Fibroblast of villous mesenchyme (primary cell): ENCODE measurements at places on chromosomes 12 and 14. TPM values are rescaled to one million over a fixed set of nuclear protein-coding genes. Genes with fewer than 3 reads are reported as not detected.

Gene DEPDC4
- 0.64 and 1.7 TPM in 2 replicates for total RNA-seq

Gene ADGRD1
- under 0.01 TPM in 2 replicates for total RNA-seq

Gene STAT2
- 232 and 296 TPM in 2 replicates for total RNA-seq

Gene HCAR1
- total RNA-seq: 0.43 and 0.97 TPM in 2 replicates

Gene GPR132
- under 0.01 TPM in 1 of 2 replicates, not detected in the other for total RNA-seq

Gene USP30
- total RNA-seq: 8.4 and 9.1 TPM in 2 replicates

Gene MANSC4
- total RNA-seq: not detected in 2 replicates

Gene ERBB3
- 0.32 and 1.7 TPM in 2 replicates for total RNA-seq

Gene VPS37B
- total RNA-seq: 21.2 and 26.4 TPM in 2 replicates

Gene KCNA5
- total RNA-seq: not detected in 2 replicates

Gene CD4
- 1.7 and 1.9 TPM in 2 replicates for total RNA-seq

Gene OR6C4
- not detected in 2 replicates for total RNA-seq

Gene RNF212B
- not detected in 2 replicates for total RNA-seq

Gene PPFIA2
- total RNA-seq: 3.9 and 4.7 TPM in 2 replicates

Gene NOVA1
- 1.9 and 6.9 TPM in 2 replicates for total RNA-seq

Gene TSHR
- not detected in 2 replicates for total RNA-seq

Gene NANOG
- not detected in 2 replicates for total RNA-seq

Gene SLC7A8
- total RNA-seq: 0.86 and 0.97 TPM in 2 replicates

Gene PIANP
- total RNA-seq: not detected in 2 replicates

Gene GLT8D2
- 51.4 and 55.1 TPM in 2 replicates for total RNA-seq

Gene TAS2R31
- 7.3 and 8.4 TPM in 2 replicates for total RNA-seq

Gene STAC3
- 0.32 and 1.3 TPM in 2 replicates for total RNA-seq

Gene CISTR
- total RNA-seq: not detected in 2 replicates

Gene IL23A
- total RNA-seq: 0.32 TPM in 1 of 2 replicates, not detected in the other

Gene ABCD2
- under 0.01 and 0.32 TPM in 2 replicates for total RNA-seq

Gene OSBPL8
- total RNA-seq: 135 and 148 TPM in 2 replicates

Gene SETD3
- total RNA-seq: 44.1 and 57.0 TPM in 2 replicates

Gene VWF
- under 0.01 and 0.32 TPM in 2 replicates for total RNA-seq

Gene CELA1
- not detected in 2 replicates for total RNA-seq

Gene PDE3A
- 3.9 and 7.1 TPM in 2 replicates for total RNA-seq

Gene OTOGL
- under 0.01 TPM in 2 replicates for total RNA-seq

Gene CLEC6A
- total RNA-seq: not detected in 2 replicates

Gene WNT1
- not detected in 2 replicates for total RNA-seq

Gene SAMD15
- total RNA-seq: 1.3 and 1.6 TPM in 2 replicates

Gene TAS2R20
- 5.2 and 5.5 TPM in 2 replicates for total RNA-seq

Gene PRPH
- total RNA-seq: under 0.01 TPM in 1 of 2 replicates, not detected in the other

Gene ACOT6
- total RNA-seq: under 0.01 TPM in 1 of 2 replicates, not detected in the other

Gene TRHDE
- 20.9 and 33.7 TPM in 2 replicates for total RNA-seq

Gene CSRNP2
- 23.2 and 25.9 TPM in 2 replicates for total RNA-seq
